ENCODE measurements at places on chromosomes 12 and 14.

DNA sequence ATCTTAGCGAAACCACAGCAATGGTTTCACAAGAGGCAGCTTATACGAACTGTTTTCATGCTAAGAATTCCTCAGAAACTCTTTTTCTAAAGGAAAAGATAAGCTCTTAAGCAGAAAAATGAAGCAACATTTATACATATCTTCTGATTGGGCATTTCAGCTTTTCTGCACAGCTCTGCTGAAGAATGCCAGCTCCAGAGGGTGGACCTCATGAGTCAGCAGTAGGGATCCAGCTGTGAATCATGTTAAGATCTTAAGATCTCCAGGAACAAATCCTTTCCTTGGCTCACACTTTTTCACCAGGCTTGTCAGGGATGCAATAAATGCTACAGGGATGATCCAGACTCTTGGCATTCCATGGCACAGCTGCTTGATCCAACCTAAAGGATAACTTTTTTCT, 477.1 kb upstream of the CCDC196 start:
- peak; percentile 61 for DNase-seq

DNA sequence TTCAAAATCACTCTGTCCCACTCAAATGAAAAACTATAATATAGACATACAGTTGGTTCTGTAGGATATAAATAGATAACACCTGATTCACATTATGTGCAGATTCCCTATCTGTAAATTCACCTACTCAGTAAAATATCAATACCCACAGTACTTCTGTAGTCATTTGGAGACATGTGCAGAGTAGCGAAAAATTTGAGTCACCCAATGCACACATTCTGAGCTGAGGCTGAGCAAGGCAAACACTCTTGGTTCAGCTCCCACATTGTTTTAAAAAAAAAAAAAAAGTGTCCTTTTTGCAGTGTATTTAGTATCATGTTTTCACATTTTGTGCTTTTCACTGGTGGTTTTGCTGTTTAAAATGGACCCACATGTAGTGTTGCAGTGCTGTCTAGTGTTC, 27.3 kb upstream of the BBS10 start:
- no peak for DNase-seq

- DNase-seq = peak; percentile 72
Observed at GRCh38 chr12:116880817-116881324, 370 bp downstream of the HRK start.

DNA sequence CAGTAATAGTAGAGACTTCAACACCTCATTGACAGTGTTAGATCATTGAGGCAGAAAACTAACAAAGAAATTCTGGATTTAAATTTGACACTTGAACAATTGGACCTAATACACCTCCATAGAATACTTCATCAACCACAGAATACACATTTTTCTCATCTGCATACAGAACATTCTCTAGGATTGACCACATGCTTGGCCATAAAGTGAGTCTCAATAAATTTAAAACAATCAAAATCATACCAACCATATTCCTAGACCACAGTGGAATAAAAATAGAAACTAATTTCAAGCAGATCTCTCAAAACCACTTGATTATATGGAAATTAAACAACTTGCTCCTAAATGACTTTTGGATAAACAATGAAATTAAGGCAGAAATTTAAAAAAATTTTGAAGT, 82.3 kb downstream of the SLC38A4 start:
- no peak for DNase-seq

GRCh38 chr14:80535171-80535570, 323.9 kb upstream of the DIO2 start:
- DNase-seq = no peak

- no peak for DNase-seq
Observed at GRCh38 chr12:112256780-112257179, 125.5 kb downstream of the HECTD4 start.

DNA sequence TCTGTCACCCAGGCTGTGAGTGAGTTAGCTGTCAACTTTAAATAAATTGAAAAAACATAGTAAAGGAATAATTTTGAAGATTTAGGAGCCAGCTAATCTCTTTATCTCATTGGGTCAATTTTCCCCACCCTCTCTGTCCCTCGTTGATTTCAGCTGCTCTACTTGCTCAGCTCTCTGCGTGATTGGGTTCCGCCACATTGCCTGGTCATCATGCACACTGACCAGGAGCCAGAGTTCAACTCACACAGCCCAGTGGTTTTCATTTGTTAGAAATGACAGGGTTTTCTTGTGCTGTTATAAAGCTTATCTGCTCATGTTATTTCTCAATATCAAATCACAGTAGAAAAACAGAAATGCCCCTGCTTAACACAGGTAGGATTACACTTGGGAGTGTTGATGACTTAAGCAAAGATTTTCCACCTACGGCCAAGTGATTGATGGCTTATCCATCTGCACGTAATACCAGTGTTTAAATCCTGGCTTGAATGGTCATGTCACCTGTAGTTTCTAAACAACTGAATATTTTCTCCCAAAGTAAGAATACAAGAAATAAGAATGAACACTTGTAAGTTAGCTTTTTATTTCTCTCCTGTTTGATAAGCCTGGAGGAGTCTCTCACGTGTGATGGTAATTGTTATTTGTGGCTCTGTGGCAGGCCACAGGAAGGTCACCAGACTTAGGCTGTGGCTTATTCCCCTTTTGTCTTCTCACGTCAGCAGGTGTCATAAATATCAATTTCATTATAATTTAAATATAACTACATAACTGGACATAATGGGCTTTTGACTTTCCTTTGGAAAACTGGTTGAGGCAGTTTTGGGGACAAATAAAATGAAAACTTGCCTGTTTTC, 367.2 kb upstream of the DDHD1 start:
- DNase-seq = no peak

DNA sequence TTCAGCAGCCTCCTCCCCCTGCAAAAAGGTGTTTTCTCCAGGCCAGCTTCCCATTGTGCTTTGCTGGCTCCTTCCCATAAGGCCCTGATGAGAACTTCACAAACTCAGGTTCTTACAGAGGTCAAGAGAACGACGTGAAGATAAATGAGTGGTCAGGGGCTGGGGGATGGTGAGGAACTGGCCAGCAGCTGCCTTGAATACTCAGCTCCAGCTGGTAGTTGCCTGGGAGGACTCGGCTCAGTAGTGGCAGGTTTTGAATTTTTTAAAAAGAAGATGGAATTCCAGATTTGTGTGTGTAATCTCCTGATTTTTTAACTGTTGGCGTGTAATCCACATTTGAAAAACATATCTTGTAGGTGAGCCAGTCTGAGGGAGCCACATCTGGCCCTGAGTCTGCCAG, 5.9 kb downstream of the DDX55 start:
- no peak for DNase-seq

- DNase-seq = no peak
Observed at GRCh38 chr14:24250354-24250753, 7.9 kb upstream of the TINF2 start.

- no peak for DNase-seq
Observed at GRCh38 chr12:104631867-104632266, 175.1 kb downstream of the CHST11 start.

- no peak for DNase-seq
Observed at GRCh38 chr14:32702562-32702961, 236.1 kb upstream of the NPAS3 start.

DNA sequence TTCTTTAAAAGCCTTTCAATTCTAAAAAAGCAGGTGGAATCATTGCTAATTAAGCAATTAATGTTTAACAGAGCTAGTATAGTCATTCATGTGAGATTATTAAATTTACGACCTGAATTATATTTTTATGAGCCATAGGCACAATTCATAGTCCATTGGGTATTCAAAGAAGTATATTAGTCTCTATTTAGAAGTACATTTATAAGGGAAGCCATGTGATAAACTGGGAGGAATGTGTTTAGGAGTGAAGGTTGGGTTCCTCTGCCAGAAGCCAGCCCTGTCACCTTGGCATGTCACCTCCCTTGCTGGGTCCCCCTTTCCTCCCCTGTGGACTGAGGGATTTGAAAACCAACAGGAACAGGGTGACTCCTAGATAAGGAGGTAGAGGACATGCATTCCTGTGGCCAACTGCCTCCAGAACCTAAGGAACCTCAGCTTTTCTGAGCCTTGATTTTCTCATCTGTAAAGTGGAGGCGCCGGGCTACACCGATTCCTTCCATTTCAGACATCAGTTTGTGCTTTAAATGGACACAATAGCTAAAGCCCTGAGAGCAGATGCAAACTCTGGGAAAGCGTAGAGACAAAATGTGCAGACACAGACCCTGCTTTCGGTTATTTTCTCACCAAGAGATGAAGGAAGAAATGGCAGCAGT, 5.4 kb upstream of the KRT2 start:
- DNase-seq = no peak

DNA sequence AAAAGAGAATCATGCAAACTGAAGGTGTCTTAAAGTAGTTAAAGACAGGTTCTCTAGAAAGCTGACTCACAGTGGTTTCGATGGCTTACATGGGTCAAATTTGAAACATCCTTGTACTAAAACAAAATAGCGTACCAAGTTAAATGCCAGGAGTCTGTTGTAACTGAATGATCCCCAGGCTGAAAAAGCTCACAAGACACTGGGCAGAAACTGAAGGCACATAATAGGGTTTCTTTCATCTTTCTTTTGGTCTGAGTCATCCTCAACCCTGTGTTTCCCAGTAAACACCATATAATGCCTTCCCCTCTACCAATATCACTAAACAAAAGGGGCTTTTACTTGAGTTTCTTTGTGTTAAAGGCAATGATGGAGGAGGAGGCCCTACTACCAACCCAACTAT, 12.8 kb downstream of the ZFYVE1 start:
- DNase-seq = no peak

GRCh38 chr12:34350092-34351041, 328.1 kb downstream of the ALG10 start:
- DNase-seq = no peak

GRCh38 chr14:103562429-103563225, at the start of the genes BAG5 and COA8:
BAG5 (minus strand) TSS chr14:103562657; CDS start chr14:103561164, 1,493 bp downstream.
COA8 (plus strand) TSS chr14:103562960; CDS start chr14:103563002, 42 bp downstream.
- DNase-seq = peak; percentile 85

DNA sequence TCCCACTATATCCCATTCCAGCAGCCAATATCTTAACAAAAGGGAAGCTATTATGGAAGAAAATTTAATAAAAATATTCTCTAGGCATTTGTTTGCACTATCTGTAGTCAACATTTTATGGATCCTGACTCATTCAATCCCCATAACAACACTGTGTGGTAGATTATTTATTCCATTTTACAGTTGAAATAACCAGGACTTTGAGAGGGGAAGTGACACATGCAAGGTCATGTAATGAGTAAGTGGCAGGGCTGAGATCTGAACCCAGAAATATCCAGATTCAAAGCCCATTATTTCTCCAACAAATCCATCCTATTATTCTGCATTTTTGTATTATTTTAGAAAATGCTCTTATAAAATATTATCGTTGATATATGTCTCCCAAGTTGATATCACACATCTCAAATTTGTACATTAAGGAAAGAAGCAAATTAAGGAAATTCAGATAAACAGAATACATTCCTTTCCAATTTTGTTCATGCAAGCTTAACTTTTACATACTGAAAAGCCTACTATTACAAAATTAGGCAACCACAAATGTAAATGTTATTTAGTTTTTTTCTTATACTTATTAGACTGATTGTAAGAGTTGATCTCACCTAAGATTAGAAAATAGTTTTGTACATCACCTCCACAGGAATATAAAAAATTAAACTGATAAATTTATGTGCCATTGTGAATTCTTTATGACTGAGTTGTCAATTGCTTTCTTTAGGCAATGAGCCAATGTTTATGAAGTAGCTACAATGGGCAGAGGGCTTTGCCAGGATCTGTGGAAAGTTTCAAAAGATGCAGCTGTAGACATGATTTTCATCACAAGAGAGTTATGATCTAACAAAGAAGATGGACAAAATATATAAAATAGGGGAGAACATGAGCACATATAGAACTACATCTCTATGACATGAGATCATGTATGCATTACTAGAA, 55.1 kb upstream of the E2F7 start:
- DNase-seq = peak; percentile 37

DNA sequence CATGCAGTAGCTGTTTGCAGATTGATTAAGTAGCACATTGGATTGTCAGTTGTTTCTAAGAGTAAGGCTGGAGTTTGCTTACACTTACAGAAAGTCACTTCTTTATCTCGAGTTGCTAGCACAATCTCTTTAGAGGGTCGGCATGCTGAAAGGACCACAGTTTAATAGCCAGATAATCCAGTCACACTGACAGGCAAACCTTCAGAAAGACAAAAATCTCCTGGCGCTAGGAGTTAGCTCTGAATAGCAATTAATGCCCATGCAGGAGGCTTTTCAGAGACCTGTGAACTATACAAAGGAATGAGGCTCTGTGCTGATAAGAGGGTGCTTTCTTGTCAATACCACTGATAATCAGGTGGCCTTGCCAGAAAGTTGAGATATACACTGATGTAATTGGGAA, 1043.0 kb downstream of the AACS start:
- no peak for DNase-seq

DNA sequence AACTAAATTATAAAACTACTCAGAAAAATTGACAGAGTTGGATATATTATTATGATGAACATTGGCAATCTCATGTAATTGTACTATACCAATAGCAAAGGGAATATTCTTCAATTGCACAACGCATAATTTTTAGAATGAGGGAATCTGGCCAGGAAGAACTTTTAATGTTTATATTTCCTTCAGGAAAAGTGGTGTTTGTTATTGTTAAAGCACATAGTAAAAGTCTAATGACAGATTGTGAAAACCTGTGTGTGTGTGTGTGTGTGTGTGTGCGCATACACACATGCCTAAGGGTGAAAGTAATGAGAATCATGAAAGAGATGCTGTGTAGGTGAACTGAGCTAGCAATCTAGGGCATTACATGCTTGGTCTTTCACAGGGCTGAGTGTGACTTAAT, 877.7 kb downstream of the SLC6A15 start:
- DNase-seq = no peak

DNA sequence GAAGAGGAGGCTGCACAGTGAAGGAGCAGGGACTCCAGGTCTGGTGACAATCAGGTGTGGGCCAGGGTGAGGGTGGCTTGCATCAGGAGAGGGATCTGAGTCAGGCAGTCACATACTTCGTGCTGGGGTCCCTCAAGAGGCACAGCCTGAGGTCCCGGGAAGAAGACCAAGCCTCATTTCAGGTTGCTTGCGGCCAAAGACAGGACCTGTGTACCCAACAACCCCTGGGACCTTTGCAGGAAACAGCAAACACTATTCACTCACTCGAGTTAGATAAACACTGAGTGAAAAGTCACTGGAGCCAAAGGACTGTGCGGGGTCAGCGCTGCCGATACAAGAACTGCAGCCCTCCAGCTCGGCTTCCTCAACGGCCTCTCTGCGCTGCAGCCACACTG, 104.4 kb downstream of the SINHCAF start:
- no peak for DNase-seq

GRCh38 chr12:111099186-111099585, 178.8 kb upstream of the MYL2 start:
- DNase-seq = no peak

GRCh38 chr14:32722631-32723183, 216.0 kb upstream of the NPAS3 start:
- no peak for DNase-seq

Measured in LoVo (cell line).